DMS53 (cell line): ENCODE measurements at places on chromosomes 3 and 15.

GRCh38 chr3:8328967-8329366 lies 172.7 kb upstream of the LMCD1 start:
- no peak for DNase-seq

DNA sequence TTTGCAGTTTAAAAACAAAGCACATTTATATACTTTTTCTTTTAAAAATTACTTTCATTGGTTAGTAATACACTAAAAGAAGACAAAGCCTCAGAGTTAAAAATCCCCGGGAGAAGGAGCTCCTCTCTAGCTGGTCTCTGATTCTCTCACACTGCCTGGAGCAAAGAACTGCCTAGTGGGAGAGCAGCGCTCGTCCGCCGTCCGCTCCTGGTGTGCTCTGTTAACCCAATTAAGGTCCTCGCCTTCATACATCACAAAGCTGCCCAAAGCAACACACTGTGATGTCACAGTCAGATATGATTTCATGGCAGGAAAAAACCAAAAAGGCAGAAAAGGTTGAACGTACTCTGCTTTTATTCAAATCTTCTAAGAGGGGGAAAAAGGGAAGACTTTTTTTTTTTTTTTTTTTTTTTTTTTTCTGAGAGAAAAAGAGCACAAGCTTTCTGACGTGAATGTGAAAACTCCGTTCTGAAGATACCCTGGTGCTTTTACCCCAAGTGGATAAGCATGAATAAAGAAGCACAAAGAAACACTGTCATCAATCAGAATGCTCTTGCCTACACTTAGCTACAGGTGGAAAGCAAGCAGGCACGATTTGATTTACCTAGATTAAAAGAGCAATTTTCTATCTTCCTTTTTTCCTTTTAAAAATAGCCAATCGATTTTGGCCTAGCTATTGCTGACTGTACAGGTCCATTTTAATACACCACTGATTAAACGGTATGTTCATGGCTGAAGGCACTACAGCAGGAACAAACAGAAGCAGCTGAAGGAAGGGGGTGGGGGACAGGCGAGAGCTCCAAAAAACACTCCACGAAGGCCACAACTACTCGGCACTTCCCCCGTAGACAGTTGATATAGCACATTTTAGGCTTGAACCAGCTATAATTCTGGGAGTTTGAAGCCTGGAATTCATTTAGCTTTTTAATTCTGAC lies 115.2 kb downstream of the TIGIT start:
- no peak for DNase-seq

DNA sequence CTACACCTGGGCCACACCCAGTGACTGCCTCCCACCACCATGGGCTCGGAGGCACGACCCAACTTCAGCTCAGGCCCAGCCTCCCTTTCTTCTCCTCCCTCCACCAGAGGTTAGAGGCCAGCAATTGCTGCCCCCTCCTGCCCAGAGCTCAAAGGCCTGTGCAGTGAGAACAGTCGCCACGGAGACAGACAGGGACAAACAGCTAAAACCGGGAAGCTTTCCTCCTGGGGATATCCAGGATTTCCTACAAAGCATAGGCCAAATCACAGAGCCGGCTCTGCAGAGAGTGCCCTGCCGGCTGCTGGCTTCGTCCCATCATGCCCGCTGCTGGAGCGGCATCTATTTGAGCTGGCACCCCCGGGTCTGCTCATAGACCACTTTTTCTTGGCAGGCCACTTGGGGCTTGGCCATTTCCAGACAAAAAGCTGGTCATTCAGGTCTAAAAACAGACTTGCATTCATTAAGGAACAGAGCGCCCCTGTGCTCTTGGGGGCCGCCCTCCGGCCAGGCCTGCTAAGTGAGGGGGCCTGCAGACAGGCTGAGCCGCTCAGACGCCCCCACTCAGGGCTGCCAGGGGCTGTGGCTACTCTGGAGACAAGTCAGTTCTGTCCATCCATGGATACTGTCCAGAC lies 17.5 kb downstream of the GRAMD2A start:
- DNase-seq: peak; percentile 8

DNA sequence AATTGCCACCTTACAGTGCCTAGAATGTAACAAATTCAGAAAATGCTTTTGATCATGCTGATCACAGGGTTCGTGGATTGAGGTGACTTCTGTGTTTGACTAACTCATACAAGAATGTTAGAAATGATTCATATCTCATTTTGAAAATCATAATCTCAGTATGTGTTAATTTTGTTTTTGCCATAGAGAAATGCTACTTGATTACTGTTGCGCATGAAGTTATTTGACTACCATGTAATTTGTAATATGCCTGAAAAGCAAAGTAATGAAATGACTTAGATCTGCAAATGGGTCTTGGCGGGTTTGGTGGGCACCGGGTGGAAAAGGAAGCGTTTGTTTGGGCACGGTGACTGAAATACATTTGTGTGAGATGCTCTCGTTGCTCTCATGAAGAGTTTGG lies 173.6 kb upstream of the BHLHE40 start:
- DNase-seq: no peak

DNA sequence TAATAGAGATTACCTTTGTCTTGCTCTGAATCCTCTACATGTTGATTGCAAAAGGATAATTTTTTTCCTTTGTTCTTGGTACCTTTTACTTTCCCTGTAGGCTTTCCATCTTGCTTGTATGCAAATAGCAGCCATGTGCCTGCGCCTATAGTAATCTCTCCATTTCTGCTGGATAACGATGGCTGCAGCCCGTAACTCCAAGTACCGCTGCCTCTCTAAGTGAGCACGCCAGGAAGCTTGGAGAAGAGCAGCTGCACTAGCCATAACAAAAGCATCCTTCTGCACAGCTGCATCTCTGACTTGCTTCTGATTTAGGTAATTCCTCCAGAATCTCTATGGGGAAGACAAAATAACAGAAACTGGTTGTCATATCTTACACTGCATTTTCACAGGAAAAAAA lies 89.3 kb downstream of the NR2E3 start:
- no peak for DNase-seq

DNA sequence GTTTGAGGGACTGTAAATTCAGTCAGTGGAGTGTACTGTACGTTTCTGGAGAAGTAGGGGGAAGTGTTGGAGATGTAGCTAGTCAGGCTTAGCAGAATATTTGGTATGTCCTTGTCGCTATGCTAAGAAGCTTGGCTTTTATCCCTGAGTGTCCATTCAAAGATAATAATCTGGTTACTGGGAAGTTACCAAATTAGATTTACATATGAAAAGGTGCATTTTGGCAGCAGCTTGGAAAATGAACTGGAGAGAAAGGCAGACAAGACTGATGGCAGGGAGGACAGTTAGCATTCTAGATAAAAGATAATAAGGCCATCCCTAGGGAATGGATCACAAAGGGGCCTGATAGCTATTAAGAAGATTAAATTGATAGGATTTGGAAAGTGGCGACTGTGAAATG lies 58.7 kb downstream of the P2RY1 start:
- DNase-seq: no peak
